Left lung (tissue), 14 donors: ENCODE measurements at places on chromosomes 5 and 9. TPM values are rescaled to one million over a fixed set of nuclear protein-coding genes. Genes with fewer than 3 reads are reported as not detected.

GRCh38 chr9:2013743-2014475 lies 1.2 kb upstream of the SMARCA2 start:
- DNase-seq, result no peak

- no peak for DNase-seq
These were observed 754.3 kb upstream of the GRAMD2B start for GRCh38 chr5:125668884-125669283.

DNA sequence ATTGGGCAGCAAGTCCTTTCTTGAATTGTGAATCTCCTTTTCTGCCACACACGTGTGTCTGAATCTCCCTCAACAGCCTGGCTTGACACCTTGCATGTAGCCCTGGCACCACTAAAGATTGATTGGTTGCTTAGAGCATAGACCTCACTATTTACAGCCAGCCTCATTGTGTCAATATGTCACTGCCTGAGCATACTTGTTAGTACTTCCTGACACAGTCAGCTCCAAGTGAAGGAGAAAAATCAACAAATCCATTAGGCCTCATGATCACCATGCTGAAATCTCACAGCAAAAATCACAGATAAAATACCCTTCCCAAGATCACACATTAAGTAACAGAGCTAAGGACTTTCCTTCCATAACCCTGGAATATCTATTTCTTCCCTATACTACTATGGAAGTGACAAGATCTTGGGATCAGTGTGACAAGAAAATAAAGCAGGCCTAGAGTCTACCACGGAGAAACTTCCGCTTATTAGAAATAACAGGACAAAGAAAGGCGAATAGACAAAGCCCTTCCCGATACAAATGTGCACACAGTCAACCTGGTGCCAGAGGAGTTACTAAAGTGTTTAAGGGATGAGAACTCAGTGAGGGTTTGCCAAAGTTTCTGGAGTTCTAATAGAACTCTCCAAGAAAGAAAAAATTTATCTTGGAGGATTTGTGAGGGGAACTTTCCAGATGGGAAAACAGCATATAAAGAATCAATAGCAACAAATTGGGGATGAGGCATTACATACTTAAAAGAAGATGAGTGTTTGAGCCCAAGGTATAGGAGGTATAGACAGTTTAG lies 5.6 kb upstream of the ARL15 start:
- no peak for DNase-seq

Gene WWC1
- polyA plus RNA-seq, result 87.9 TPM

Gene SLC25A2
- 0.14 TPM for polyA plus RNA-seq

DNA sequence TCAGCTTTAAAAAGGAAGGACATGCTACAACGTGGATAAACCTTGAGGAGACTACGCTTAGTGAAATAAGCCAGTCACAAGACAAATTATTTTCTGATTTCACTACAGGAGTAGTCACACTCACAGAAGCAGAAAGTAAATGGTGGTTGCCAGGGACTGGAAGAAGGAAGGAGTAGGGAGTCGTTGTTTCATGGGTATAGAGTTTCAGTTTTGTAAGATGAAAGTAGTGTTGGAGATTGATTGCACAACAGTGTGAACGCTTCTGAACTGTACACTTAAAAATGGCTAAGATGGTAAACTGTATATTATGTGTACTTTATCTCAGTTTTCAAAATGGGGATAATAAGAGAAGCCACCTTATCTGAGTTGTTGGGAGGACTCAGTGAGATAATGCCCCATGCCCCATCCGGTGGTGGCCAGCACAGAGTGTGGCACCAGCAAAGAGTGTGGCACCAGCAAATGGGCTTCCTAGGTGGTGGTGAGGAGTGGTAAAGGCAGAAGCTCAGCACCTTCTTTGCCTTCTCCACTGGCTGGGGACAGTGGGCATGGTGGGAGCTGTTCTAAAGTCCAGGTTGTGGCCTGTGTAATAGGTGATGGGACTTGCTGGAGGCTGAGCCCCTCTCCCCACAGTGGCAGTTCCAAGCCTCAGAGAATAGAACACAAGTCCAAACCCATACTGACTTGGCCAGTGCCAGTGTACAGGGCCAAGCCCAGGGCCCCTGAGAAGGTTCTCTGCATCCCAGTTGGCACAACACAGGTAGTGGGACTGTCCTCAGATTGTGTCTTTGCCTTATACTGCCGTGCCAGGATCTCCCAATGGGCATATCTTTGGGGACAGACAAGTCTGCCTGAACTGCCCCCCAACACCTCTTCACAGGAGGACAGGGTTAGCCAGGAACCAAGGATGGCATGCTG lies 4.4 kb downstream of the SLC22A4 start:
- DNase-seq, result no peak

DNA sequence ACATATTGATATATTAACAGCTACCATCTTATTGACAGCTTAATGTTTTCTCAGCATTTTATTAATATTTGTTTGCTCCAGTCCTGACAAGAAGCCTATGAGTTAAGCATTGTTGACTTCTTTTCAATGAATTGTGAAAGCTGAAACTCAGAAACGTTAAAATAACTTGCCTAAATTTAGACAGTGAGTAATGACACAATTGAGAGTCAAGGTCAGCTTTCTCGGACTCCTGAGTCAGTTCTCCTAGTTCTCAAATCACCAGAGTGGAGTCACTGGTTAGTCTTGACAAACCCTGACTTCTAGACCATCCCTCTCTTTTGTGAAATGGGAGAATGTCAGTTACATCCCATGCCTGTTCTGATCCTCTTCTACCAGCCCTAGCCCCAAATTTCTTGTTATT lies 222.7 kb upstream of the ACO1 start:
- no peak for DNase-seq
